Fibroblast of villous mesenchyme (primary cell): ENCODE measurements at places on chromosomes 2 and 18. TPM values are rescaled to one million over a fixed set of nuclear protein-coding genes. Genes with fewer than 3 reads are reported as not detected.

Gene C2orf78
- total RNA-seq: not detected in 2 replicates

Gene GPAT2
- total RNA-seq: 1.9 and 3.5 TPM in 2 replicates

Gene CNRIP1
- total RNA-seq: 24.6 and 25.1 TPM in 2 replicates

Gene MAP3K19
- total RNA-seq: not detected in 2 replicates

Gene IL1RL1
- total RNA-seq: 0.32 and 1.3 TPM in 2 replicates

Gene COL4A3
- under 0.01 TPM in 2 replicates for total RNA-seq

Gene EHBP1
- total RNA-seq: 94.4 and 140 TPM in 2 replicates

Gene SERPINB11
- total RNA-seq: not detected in 2 replicates

Gene RAX
- not detected in 2 replicates for total RNA-seq

Gene MC4R
- not detected in 2 replicates for total RNA-seq

DNA sequence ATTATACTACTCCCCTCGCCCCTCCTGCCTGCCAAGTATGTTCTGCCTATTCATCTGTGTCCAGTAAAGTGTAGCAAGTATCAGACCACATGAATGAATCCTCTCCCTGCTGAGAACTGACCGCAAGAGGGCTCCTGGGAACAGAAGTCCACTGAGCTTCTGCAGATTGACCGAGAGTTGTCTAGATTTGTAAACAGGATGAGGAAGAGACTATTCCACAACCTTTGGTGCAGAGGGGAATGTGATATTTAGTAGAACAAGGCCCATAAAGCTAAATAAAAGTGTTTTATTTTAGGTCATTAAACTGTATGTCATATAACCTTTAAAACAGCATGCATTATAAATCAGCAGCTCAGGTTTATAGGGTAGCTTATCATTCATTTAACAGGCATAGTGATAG lies 377.0 kb downstream of the DCC start:
- no peak for DNase-seq

DNA sequence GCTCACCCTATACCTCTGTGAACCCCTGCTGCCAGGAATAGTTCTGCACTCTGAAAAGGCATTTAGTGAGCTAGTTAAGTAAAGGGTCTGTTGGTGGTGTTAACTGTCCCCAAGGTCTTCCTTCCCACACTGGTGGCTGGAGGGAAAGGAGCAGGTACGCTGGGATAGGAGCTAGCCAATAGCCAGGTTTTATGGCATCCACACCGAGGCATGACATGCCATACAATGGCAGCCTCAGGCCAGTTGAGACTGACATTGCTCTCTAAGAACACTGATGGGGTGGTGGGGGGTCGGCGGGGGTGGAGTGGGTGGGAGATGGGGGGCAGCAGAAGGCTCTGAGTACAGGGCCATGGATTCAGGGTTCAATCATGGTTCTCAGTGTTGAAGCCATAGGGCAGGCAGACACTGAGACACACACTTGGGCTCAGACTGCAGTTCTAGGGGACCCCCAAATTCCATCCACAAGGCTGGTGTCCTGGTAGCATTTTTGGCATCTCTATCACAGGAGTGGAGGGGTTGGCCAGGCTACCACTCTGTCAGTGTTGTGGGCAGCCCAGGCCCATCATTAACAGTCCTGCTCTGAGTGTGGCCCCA lies 136.0 kb downstream of the CTIF start:
- DNase-seq: no peak

GRCh38 chr2:187577310-187577709 lies 23.1 kb upstream of the TFPI start:
- DNase-seq: no peak

- no peak for DNase-seq
Observed at GRCh38 chr2:1773883-1774282, 29.6 kb upstream of the PXDN start.

DNA sequence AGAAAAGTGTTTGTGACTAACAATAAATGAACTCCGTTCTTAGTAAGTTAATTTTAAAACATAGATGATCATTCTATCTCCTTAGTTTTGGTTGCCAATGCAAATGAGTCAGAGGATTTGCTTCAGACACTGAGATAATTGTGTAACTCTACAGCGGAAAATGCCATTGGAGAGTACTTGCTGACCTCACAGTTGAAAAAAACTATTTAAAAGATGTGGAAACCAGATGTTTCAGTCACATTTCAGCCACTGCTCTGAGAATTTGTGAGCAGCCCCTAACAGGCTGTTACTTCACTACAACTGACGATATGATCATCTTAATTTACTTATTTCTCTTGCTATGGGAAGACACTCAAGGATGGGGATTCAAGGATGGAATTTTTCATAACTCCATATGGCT lies at the start of gene TNFAIP6:
TNFAIP6 (plus strand) TSS at position 234 of the 400 bp plus-strand sequence; CDS start at position 309, 75 bp downstream.
- peak; percentile 98 for DNase-seq

DNA sequence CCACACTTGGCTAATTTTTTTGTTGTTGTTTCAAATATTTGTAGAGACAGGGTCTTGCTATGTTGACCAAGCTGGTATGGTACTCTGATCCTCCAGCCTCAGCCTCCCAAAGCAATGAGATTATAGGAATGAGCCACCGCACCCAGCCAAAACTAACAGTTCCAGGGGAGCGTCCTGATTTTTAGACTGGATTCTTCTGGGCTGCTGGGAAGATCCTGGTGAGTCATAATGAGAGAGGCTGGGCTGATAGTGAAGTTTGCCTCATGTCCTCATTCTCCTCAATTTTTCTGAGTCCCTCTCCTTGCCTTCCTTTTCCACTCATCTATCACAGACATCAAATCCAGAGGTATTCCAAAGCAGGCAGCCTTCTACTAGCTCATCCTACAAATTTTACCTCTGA lies 81.3 kb downstream of the VSNL1 start:
- peak; percentile 32 for DNase-seq

DNA sequence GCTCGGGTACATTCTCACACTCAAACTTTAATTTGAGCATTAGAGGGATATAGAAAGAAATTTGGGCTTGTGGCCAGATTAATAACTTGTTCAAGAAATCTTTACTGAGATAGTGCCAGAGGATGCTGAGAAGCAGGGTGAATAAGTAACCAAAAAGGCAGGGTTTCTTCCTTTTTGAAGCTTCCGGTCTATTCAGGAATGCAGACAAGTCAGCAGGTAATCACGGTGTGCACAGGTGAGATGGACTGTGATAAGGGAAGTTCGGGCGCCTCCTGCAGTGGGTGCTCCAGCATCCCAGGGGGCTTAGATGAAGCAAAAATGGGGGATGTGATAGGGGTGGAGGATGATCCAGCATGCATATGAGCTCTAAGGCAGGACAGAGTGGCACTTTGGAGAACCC lies 44.9 kb upstream of the CYP1B1 start:
- no peak for DNase-seq

DNA sequence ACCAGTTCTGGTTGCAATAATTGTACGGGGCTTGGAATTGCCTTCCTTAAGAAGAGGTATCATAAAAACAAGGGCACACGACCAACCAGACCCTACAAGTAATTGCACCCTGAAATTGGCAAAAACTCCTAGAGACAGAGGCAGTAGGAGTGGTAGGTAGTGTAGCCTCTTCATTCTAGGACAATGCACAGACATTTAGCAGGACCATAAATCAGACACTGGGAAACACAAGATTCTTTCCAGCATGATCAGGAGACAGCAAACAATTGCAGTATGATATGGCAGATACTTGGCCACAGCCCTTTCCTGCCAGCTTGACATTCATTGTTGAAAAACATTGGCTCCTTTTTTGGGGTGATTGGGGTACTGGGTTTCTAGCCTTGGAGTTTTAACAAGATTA lies 186.6 kb upstream of the PIK3C3 start:
- no peak for DNase-seq

DNA sequence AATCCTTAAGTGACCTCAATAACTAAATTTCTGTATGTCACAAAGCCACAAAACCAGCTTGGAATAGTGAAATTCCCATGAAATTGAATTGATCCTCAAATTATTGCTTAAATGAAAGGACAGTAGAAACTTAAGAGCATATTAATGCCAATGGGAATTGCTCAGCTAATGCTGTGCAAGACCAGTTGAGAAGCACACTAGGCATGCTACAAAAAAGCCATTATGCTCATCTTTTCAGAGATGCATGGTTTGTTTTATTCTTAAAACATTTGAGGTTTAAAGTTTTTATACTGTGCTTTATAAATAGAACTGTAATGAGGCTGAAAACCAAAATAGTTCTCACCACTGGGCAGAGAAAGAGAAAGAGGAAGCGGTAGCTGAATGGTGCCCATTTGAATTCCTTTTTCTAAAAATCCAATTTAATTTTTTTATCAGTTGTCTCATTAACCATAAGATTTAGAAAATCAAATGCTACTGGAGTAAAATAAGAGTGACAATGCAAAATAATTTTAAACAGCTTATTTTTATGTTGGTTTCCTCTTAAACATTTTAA lies 98.6 kb downstream of the LNPK start:
- DNase-seq: no peak

- no peak for DNase-seq
Observed at GRCh38 chr2:54573537-54573919, 117.4 kb downstream of the SPTBN1 start.

DNA sequence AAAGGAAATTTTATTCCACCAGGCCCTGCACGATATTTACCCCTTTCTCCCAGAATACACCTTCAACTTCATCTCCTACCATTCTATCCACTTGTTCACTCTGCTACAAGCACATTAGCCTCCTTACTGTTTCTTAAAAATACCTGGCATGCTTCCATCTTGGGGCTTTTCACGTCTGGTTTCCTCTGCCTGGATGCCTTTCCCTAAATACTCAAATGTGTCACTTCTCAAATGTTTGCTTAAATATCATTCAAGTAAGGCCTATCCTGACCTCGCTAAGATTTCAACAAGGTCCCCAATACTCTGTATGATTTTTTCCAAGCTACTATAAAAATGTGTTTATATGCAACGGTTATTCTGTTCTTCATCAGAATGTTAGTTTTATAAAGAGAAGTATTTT lies 433.0 kb upstream of the CHAC2 start:
- DNase-seq: no peak

DNA sequence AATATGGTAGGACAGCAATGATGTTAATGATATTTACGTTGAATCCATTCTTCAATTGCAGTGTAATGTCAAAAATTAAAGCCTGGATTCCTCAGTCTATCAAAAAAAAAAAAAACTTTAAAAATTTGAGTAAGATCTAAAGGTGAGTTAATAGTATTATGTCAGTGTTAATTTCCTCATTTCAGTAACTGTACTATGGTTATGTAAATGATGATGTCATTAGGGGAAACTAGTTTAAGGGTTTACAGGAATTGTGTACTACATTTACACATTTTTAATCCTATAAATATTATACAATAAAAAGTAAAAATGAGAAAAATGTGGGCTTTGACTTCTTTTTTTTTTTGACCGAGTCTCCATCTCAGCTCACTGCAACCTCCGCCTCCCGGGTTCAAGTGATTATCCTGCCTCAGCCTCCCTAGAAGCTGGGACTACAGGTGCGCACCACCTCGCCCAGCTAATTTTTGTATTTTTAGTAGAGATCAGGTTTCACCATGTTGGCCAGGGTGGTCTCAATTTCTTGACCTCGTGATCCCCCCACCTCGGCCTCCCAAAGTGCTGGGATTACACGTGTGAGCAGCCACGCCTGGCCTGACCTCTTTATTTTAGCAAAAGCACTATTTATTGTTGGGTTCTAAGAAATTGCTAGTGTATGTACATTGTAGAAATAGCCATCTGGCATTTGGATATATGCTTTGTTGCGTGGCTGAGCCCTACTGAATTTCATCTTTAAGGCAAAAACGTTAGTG lies 106.5 kb downstream of the XIRP2 start:
- DNase-seq: no peak

- DNase-seq: no peak
Observed at GRCh38 chr2:8552293-8552801, 129.5 kb upstream of the ID2 start.

- peak; percentile 77 for DNase-seq
Observed at GRCh38 chr2:120875431-120875830, 139.8 kb downstream of the GLI2 start.

DNA sequence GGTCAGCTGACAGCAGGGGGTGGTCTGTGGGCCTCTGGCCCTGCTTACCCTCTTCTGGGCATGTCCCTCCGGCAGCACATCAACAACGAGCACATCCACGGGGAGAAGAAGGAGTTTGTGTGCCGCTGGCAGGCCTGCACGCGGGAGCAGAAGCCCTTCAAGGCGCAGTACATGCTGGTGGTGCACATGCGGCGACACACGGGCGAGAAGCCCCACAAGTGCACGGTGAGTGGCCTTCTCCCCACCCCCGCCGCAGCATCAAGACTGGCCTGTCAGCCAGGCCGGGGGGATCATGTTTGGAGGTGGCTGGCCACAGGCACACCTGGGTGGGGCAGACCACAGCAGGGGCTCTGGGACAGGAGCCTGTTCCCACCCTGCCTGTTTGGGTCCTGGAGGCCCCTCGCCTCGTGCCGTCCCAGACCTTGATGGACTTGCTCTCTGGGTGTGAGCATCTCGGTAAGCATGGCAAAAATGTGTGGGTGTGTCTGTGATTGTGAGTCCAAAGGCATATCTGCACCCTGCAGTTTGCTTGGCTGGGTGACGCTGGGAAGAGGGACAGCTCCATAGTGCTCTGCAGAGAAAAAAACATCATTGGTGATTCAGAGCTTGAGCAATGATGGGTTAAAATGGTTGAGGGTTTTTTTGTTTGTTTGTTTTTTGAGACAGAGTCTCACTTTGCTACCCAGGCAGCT lies 242.8 kb downstream of the GLI2 start:
- DNase-seq: peak; percentile 16

GRCh38 chr2:86596118-86596517 lies 27.5 kb downstream of the RNF103 start:
- DNase-seq: no peak

DNA sequence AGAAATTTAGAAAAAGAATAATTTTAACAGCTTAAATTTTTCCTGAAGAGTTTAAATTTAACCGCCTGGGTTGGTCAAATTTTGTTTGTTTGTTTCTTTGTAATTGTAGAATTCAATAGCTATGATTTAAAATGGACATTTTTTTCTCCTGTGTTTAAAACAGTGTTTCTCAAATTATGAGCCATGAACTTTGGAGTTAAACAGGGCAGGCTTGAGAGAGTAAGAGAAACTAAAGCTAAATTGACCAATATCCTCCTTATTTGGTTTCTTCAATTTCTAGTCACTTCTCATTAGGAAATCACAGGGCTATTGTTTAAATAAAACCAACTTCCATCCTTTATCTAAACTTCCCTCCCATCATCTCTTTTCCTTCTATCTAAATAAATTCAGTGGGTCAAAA lies 21.9 kb downstream of the FN1 start:
- no peak for DNase-seq

GRCh38 chr18:32974421-32975162 lies 201.8 kb upstream of the KLHL14 start:
- DNase-seq: no peak

GRCh38 chr2:85111819-85112281 lies 21.3 kb upstream of the TCF7L1 start:
- no peak for DNase-seq

DNA sequence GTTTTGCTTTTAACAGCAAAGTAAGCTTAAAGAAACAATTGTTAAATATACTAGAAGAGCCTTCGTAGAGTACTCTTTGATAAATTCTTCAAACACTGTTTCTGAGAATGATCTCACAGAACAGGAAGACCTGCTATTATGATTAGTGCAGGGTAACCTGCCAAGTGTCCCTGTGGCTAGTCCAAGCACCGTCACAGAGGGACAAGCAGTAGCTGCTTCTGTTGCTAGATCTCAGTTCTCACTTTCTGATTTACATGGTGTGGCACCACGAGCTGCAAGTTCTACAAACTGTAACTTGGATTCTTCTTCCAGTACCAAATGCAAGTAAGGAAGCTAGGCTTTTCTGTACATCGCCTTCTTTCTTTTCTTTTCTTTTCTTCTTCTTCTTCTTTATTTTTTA lies 121.5 kb downstream of the PIEZO2 start:
- no peak for DNase-seq

- peak; percentile 91 for DNase-seq
Observed at GRCh38 chr2:96637385-96638143, 548 bp downstream of the KANSL3 start.
